ENCODE measurements at places on chromosomes 11 and 22. TPM values are rescaled to one million over a fixed set of nuclear protein-coding genes. Genes with fewer than 3 reads are reported as not detected.

DNA sequence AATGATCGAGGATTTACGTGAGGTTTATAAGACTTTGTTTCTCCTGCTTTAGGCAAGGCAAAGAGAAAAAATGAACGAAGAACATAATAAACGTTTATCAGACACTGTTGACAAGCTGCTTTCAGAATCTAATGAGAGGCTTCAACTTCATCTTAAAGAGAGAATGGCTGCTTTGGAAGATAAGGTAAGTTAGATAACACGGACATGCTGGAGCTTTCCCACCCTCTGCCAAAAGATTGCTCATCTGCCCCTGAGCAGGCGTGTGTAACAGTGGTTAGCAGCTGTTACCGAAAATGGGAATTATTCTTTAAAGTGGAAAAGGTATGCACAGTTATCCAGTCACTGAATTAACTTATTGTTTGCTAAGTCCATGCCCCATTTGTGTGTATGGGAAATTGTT is 62.8 kb upstream of the CTTN start:
- no peaks in the 10 kb centered on the region for H3K27me3 ChIP-seq
- H3K4me3 ChIP-seq = no peak overlapping the region
- DNase-seq = no peak
- no peaks in the 10 kb centered on the region for H3K4me1 ChIP-seq
- H3K36me3 ChIP-seq = peaks cover 81% of the 10 kb centered on the region
- H3K27ac ChIP-seq = no peak overlapping the region

DNA sequence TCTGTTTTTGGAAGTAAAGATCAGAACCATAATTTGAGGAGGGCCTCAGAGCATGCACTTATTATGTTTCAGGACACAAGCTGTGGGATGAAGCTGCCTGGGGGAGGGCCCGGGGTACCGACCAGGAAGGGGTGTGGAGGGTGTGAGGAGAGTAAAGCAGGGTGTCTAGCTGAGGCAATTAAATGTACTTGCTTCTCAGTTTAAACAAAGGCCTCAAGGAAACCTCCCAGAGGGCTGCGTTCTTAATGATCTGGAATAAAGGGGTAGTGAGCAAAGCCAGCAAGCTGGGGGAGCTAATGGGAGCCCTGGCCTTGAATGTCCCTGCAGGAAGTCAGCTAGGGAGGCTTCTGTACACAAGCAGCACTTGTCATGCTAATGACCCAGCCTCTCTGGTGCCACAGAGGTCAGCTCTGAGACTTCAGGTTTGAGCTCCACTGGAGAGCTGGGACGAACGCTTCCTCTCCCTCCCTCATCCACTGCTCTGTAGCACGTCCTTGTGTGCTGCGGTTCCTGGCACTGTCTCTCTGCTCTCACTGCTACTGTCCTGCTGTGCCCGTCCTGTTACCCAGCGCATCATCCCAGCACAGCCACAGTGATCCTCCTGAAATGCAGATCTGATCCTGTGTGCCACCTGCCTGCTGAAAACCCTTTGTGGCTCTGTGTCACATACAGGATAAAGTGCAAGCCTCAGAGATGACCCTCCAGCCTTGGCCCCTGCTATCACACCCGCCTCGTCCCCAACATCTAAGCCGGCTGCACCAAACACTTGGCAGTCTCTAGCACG is 159.7 kb downstream of the DBX1 start:
- peak; percentile 94 for DNase-seq
- H3K4me1 ChIP-seq = peaks cover 60% of the 10 kb centered on the region
- H3K4me3 ChIP-seq = no peak overlapping the region
- H3K27me3 ChIP-seq = no peaks in the 10 kb centered on the region

DNA sequence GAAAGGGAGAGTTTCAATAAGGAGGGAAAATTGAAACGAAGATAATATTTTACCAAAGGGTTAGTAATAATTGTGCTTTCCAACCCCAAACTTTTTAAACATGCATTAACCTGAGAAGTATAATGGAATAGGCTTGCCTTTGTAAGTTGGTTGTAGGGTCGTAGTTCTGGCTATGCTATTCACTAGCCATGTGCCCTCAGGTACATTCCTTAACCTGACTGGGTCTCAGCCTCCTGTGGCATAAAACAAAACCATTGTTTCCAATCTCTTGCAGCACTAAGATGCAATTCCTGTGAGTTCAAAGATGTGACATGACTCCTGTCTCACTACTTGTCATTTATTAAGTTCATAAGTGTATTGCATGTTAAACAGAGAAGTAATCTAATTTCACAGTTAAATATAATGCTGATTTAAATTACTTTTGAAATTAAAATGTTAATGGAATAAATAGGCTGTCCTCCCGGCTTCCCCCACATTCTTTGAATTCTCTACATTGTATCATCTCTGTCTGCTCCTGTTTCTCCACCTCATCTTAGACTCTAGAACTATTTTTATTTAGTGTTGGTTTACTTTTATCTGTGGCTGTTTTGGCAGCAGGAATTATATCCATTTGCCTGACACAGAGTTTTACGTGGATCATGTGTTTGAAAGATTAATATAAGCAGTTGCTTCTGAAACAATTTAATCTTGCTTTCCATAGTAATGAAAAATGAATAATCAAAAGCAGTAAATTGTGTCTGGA is 216.3 kb downstream of the FAT3 start:
- no peak for DNase-seq
- no peaks in the 10 kb centered on the region for H3K27me3 ChIP-seq
- H3K27ac ChIP-seq = no peak overlapping the region
- H3K4me3 ChIP-seq = no peak overlapping the region
- no peaks in the 10 kb centered on the region for H3K36me3 ChIP-seq
- H3K4me1 ChIP-seq = no peaks in the 10 kb centered on the region

- H3K36me3 ChIP-seq = no peaks in the 10 kb centered on the region
- no peak overlapping the region for H3K27ac ChIP-seq
- H3K4me3 ChIP-seq = no peak overlapping the region
- peaks cover 3% of the 10 kb centered on the region for H3K4me1 ChIP-seq
- H3K27me3 ChIP-seq = no peaks in the 10 kb centered on the region
Observed at GRCh38 chr11:19455731-19456130, 215.0 kb upstream of the E2F8 start.

GRCh38 chr11:121035780-121036179 is 11.9 kb downstream of the TBCEL start:
- no peaks in the 10 kb centered on the region for H3K36me3 ChIP-seq
- no peak overlapping the region for H3K4me3 ChIP-seq
- H3K27me3 ChIP-seq = no peaks in the 10 kb centered on the region
- no peak for DNase-seq
- H3K27ac ChIP-seq = no peak overlapping the region

DNA sequence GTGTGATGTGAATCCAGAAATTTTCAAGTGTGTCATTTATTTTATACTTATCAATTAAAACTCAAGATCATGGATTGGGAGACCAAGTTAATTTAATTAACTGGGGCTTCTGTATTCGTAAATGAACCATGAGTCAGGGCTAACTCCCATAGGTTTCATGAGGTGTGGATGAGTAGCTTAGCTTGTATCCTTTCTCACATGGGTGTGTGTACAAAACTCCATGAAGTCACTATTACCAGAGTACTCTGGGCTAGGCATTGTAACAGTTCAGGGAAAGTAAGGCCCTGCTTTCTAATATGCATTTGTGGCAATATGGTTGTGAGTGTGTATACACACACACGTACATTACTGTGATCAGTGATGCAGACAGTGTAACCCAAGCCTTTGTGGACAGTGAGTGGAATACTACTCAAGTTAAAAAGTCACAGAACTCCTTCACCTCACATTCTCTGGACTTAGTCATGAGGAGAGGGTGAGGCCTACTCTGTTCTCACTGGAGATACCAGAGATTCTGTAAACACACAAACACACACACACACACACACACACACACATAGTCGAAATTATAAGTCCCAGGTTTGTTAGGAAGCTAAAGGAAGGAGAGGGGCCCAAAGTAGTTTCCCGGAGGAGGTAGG is 3.5 kb downstream of the CNTF start:
- peaks cover 22% of the 10 kb centered on the region for H3K36me3 ChIP-seq
- H3K4me1 ChIP-seq = peaks cover 23% of the 10 kb centered on the region
- no peaks in the 10 kb centered on the region for H3K27me3 ChIP-seq
- H3K4me3 ChIP-seq = no peak overlapping the region
- peak; percentile 19 for DNase-seq

DNA sequence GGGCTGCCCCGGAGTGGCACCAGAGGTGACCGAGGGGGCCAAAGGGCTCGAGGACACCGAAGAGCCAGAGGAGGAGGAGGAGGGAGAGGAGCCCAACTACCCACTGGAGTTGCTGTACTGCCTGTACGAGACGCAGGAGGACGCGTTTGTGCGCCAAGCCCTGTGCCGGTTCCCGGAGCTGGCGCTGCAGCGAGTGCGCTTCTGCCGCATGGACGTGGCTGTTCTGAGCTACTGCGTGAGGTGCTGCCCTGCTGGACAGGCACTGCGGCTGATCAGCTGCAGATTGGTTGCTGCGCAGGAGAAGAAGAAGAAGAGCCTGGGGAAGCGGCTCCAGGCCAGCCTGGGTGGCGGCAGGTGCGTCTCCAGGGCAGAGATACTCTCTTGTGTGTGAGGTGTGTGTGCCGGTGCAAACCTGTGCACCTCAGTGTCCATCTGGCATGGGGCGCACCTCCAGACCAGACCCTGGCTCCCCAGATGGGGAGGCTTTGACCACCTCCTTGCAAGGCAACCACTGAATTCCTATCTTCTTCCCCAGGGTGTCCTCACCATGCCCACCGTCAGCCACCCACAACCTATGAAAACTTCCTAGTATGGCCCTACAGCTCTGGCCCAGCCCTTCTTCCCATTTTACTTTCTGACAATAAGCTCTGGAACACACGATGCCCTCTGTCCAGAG is 3.4 kb downstream of the NLRP6 start:
- no peak overlapping the region for H3K4me3 ChIP-seq
- no peak for DNase-seq
- H3K27me3 ChIP-seq = peaks cover 28% of the 10 kb centered on the region
- peaks cover 25% of the 10 kb centered on the region for H3K4me1 ChIP-seq
- H3K36me3 ChIP-seq = no peaks in the 10 kb centered on the region
- no peak overlapping the region for H3K27ac ChIP-seq

- peaks cover 8% of the 10 kb centered on the region for H3K4me1 ChIP-seq
- no peak overlapping the region for H3K4me3 ChIP-seq
- no peaks in the 10 kb centered on the region for H3K27me3 ChIP-seq
- H3K36me3 ChIP-seq = no peaks in the 10 kb centered on the region
- H3K27ac ChIP-seq = no peak overlapping the region
Observed at GRCh38 chr11:120612513-120613263, 101.1 kb downstream of the GRIK4 start.

GRCh38 chr22:44711690-44712555 is 9.9 kb downstream of the PRR5 start:
- no peaks in the 10 kb centered on the region for H3K4me1 ChIP-seq
- no peaks in the 10 kb centered on the region for H3K36me3 ChIP-seq
- H3K27ac ChIP-seq = no peak overlapping the region
- no peak for DNase-seq

DNA sequence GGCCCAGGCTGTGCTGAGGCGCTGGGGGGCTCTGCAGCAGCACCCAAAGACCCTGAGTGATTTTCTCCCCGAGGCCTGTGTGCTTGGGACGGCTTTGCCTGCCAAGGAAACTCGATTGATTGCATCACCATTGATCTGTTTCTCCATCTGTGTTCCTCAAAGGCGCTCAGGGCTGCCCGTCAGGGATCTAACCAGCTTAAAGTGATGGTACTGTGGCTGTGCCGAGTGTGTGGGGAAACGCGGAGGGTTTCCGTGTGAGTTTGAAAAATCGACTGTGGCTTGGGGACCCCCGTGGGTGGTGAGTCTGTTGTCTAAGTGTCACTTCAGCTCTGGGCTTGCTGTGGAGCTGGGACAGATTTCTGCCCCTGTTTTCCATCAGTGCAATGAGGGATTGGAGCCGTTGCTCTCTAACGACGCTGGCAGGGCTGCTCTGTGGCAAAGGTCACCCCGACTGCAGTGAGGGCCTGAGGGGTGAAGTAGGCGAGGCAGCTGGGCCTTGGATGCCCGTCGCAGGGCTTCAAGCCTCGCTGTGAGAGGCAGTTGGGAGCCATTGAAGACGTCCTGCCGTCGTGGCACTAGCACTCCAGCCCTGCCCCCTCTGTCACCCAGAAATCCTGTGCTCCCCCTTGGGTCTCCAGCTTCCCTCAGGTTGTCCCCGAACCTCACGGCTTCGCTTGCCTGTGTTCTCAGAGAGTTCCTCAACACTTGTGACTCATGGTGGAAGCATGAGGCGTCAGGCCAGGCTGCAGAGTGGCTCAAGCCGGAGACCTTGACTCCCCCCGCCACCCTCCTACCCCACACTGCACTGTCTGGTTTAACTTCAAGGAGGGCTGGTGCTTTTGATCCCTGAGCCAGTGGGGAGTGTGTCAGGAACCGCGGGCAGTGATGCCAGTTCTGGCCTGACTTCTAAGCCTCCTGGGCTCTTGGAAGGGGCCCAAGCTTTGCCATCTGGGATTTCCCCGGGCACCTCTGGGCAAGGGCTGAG is 21.8 kb downstream of the CACNA1I start:
- H3K27me3 ChIP-seq = no peaks in the 10 kb centered on the region
- no peak overlapping the region for H3K4me3 ChIP-seq
- DNase-seq = peak; percentile 95
- no peaks in the 10 kb centered on the region for H3K4me1 ChIP-seq
- no peaks in the 10 kb centered on the region for H3K36me3 ChIP-seq

- no peak overlapping the region for H3K4me3 ChIP-seq
- H3K27me3 ChIP-seq = no peaks in the 10 kb centered on the region
- no peak for DNase-seq
Observed at GRCh38 chr22:37627545-37627944, 11.9 kb upstream of the SH3BP1 start.

GRCh38 chr11:36345084-36345511 is 49.0 kb downstream of the PRR5L start:
- no peaks in the 10 kb centered on the region for H3K4me1 ChIP-seq
- H3K27ac ChIP-seq = no peak overlapping the region
- no peak overlapping the region for H3K4me3 ChIP-seq
- H3K36me3 ChIP-seq = no peaks in the 10 kb centered on the region
- DNase-seq = no peak

GRCh38 chr11:121722431-121723245 is 269.9 kb upstream of the SORL1-AS1 start:
- H3K4me1 ChIP-seq = peaks cover 6% of the 10 kb centered on the region
- H3K4me3 ChIP-seq = no peak overlapping the region
- peak overlapping the region; percentile 75 for H3K27ac ChIP-seq
- H3K27me3 ChIP-seq = no peaks in the 10 kb centered on the region

GRCh38 chr11:76155500-76156227 is 50.6 kb downstream of the WNT11 start:
- no peaks in the 10 kb centered on the region for H3K36me3 ChIP-seq
- no peak overlapping the region for H3K4me3 ChIP-seq
- H3K27ac ChIP-seq = no peak overlapping the region
- no peaks in the 10 kb centered on the region for H3K4me1 ChIP-seq

CBY1 gene
- total RNA-seq = 13.6 TPM

SCUBE1 gene
- total RNA-seq = 0.78 TPM

GATD1 gene
- 36.7 TPM for total RNA-seq

IFITM10 gene
- 1.5 TPM for total RNA-seq

AIFM3 gene
- 1.2 TPM for total RNA-seq

PGA5 gene
- not detected for total RNA-seq

NOX4 gene
- total RNA-seq = 35.9 TPM

SERPING1 gene
- total RNA-seq = 343 TPM

ISX gene
- not detected for total RNA-seq

LIF gene
- 2.6 TPM for total RNA-seq
